ENCODE measurements at places on chromosomes 1 and 21.

DNA sequence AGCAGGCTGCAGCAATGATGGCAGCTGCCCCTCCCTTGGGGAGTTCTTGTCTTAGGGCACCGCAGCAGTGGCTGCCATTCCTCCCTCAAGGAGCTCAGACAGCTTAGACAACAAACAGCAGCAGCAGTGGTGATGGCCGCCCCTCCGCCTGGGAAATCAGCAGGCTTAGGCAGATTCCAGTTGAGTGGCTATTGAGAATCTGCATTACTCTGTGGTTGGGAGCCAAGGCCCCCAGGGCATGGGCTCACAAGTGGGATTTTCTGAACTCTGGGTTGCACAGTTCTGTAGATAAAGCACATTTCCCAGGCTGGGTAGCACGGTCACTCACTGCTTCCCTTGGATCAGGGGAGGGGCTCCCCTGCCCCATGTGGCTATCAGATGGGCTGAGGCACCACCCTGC, 1280.7 kb upstream of the TMPRSS15 start:
- no peak for DNase-seq

DNA sequence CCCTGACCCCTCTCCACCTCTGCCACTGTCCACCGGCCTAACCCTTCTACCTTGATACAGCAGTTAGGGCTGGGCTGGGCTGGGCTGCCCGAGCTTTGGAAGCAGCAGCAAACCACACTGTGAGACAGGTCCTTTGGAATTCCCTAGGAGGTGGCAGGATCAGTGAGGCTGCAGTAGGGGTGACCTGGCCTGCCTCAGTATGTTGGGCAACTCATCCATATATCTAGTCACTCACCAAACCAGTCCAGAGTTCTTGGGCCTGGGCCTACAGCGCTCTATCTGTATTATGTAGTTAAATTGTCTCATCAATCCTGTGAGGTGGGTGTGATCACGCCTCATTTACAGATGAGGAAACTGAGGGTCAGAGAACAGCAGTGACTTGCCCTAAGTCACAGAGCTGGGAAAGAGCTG, 13.3 kb upstream of the SYNC start:
- DNase-seq, result no peak

DNA sequence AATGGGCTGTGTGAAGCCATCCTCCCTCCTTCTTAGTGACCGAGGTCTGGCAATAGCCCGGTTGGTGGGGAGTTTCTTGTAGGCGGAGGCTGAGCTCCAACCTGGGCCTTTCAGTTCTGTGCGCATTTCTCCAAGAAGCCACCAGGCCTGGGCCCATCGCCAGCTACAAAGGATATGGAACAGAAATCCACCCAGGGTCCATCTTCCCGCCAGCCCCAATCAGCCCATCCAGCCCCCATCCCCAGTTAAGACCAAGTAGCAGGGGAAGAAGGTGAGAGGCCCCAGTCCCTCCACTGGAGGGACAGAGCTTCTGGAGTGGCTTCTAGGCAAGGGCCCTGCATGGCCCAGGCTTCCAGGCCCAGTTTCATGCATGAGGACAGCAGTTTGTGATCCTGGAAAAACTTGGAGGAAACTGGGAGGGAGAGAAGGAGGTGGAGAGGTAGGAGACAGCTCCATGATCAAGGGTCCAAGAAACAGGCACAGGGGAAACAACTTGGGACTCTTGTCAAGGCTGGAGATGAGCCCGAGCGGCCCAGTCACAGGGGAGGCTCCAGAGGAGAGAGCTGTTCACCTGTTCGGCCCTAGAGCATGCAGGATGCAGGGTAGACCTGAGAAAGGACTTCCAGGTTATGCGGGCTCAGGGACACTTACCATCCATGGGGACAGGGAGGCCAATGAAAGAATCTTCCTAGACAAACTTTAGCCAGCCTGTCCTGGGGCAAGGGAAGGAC, 261.2 kb downstream of the PTPRU start:
- no peak for DNase-seq

DNA sequence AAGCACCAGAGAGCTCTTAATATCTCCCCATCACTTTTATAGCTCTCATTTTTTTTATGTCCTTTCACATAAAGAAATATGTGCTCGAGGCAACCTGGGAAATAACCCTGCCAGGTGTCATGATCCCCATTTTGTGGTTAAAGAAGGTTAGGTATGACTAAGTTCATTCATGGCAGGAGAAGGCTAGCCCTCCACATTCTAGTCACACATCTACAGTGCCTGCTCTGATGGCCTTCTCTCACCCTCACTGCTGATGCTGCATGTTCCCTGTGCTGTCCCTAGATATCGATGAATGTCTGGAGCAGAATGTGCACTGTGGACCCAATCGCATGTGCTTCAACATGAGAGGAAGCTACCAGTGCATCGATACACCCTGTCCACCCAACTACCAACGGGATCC, 187.5 kb downstream of the TPR start:
- no peak for DNase-seq

DNA sequence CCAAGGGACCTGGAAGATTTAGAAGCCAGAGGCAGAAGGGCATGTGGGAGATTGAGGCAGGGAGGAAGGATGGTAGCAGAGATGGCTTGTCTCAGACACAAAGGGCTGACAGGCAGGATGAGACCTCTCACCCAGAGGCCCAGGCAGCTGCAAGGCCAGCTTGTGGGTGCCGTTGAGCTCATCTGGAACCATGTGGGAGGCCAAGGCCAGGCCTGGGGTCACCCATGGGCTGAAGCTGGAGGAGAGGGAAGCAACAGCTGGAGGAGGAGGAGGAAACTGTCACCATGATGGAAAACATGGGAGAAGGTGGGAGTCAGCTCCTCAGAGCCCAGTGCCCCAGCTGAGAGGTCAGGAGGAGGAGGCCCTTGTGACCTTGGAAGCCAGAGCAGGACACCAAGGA, 6.4 kb downstream of the CRABP2 start:
- no peak for DNase-seq

GRCh38 chr1:151704246-151704645, 12.4 kb downstream of the CELF3 start:
- DNase-seq, result no peak
